ENCODE measurements at places on chromosomes 11 and 22.

- no peak for DNase-seq
Measured at GRCh38 chr11:27228232-27228905, 134.6 kb downstream of the CCDC34 start.

DNA sequence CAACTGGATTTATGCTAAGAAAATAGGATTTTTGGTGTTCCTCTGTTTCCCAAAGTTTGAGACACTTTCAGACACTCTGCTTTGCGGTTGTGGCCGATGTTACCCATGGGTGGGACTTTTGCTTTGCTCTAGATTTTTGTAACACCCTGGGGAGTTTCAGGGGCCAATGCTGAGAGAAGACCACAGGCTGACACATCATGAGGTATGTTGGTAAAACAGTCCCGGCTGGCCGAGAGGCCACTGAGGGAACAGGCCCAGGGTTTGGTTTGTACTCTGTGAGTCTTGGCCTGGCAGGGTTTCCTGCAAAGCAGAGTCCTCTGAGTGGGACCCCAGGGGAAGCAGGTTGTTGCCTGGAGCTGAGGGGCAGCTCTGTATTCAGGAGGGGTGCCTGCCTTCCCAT lies 78.5 kb upstream of the PITPNB start:
- no peak for DNase-seq

- no peak for DNase-seq
Measured at GRCh38 chr11:48150213-48150612, 66.4 kb upstream of the OR4B1 start.

DNA sequence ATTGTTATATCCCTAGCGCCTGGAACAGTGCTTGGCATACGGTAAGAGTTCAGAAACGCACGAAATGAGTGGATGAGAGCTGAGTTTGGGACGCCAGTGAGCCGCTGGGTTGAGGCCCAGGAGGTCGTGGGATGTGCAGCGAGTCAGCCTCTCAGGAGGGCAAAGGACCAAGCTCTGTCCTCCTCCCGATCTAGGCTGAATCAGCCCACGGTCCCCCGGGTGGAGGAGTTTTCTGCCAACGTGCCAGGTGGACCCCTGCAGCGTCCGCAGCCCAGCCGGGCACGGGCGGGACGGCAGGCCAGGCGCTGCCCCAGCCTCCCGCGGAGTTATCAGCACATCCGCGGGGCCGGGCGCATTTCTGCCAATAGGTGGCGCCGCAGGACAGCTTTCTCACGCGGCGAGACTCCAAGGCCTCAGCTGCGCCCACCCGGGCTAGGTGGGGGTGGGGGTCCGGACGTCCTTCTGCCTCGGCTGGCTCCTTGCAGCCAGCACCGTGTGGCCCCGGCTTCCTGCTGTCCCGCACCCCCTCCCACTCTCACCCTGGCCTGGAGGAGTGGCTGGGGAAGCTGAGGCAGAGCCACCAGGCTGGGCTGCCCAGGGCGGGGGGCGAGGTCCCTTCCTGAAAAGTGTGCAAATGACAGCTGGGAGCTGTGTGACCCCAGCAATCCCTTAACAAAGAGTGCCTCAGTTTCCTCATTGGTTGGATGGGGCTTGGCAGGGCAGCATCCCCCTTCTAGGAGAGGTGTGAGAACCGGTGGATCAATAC lies 2.2 kb upstream of the RPS19BP1 start:
- no peak for DNase-seq

DNA sequence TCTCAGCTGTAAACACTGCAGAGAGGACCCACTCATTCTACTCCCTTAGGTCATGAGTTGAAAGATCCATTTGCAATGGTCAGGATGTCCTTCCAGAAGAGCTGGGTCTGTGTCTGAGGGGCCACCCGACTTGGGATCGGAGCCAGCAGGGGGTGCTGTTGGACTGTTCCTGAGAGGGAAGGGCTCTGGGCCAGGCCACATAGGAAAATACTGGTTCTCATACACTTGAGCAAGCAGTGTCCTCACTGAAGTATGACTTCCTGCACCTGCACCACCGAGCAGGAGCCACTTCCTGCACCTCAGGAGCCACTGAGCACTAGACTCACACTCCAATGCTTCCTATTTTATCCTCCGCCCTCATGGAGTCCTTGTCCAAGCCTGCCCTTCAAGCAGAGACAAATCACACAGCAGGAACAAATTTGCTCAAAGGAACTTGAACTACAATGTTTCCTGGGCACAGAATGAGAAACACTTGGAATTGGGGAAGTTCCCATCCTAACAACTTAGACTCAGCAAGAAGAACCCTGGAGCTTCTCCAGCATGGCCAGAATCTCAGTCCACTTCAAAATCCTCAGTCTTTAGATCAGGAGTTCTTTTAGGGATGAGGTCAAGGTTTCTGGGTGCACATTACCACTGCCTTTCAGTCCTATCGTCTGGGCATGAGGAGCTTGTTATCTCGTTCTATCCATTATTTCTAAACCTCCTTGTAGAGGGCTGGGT lies 36.6 kb upstream of the VPREB1 start:
- DNase-seq: no peak

DNA sequence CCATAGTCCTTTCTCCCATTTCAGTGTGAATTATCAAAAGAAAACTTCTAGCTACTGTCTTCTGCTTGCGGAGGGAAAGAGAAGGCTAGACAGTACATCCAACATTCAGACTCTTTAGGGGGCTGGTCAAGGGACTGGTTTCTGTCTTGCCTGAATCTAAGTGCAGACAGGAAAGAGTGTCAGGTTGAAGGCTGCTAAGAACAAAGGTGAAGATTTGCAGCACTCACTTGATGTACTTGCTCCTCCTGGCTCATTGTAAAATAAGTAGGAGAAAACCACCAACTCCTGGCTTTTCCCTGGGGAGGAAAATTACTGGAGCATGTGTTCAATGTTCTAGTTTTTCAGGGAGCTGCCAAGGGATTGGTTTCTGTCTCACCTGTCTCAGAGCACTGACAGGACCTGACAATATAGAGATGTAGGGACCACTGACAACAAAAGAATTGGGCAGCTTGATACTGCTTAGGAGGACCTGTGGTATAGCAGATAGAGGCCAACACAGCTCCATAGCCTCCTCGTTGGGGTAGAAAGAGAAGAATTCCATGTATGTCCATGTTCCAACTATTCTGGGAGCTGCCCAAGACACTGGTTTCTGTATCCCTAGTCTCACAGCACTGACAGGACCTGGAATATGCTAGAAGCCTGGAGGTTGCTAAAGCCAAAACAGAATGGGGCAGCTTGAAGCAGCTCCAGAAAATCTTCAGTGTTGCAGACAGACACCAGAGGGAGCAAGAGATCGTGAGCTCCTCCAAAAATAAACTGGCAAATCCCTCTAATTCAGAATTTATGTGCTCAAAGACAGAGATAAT lies 39.7 kb upstream of the MMP12 start:
- DNase-seq: peak; percentile 33
